ENCODE measurements at places on chromosomes 3 and 15.

GRCh38 chr15:77107068-77107467 lies 36.2 kb upstream of the TSPAN3 start:
- no peaks in the 10 kb centered on the region for H3K36me3 ChIP-seq
- H3K4me3 ChIP-seq: no peak overlapping the region
- no peaks in the 10 kb centered on the region for H3K27me3 ChIP-seq
- no peak for DNase-seq
- no peaks in the 10 kb centered on the region for H3K4me1 ChIP-seq

DNA sequence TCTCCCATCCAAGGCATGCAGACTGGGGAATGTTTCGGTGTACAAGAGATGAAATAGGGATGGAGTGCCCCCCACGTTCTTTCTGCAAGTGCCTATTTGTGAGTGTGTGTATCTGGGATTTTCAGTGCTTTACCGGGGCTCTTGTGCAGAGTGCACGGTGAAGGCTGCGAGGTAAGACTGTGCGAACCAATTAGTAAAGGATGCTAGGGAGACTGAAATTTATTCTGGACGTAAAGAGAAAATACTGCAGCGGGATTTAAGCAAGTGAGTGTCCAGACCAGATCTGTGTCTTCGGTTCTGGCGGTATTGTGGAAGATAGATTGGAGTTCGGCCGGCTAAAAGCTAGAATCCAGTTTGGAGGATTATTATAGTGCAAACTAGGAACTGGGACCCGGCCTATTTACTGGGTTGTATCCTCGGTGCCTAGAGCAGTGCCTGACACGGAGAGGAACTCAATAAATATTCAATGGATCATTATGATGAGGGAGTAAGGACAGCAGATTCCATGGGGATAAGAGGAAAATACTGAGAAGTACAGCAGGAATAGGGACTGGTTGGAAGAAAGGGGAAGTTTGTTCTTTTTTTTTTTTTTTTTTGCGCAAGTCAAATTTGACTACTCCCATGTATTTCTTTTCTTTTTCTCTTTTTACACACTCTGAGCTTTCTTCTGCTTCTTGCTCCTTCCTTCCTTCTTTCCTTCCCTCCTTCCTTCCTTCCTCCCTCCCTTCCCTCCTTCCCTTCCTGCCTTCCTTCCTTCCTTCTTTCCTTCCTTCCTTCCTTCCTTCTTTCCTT lies 580 bp upstream of the MAGEF1 start:
- H3K36me3 ChIP-seq: peaks cover 26% of the 10 kb centered on the region
- H3K4me1 ChIP-seq: peaks cover 22% of the 10 kb centered on the region
- H3K27me3 ChIP-seq: no peaks in the 10 kb centered on the region
- DNase-seq: no peak
- H3K27ac ChIP-seq: peak overlapping the region; percentile 89

DNA sequence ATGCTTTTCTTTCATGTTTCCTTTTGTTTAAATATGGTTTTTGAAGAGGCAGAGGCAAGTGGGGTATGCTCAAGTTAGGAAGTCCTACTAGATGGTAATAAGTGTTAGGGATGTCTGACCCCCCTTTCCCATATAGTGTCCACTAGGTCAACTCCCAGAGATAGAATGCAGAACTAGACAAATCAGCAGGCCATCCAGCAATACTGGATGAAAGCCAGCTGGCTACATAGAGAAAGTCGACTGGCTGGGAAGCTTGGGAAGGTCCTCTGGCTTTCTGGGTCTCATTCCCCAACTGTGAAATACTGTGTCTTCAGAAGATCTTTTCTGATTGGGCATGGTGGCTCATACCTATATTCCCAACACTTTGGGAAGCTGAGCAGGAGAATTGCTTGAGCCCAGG lies 113.8 kb downstream of the SNRK start:
- no peaks in the 10 kb centered on the region for H3K36me3 ChIP-seq
- H3K27me3 ChIP-seq: no peaks in the 10 kb centered on the region
- peaks cover 3% of the 10 kb centered on the region for H3K4me1 ChIP-seq

GRCh38 chr3:32200490-32200889 lies 38.0 kb upstream of the CMTM8 start:
- no peak for DNase-seq
- H3K27ac ChIP-seq: no peak overlapping the region

DNA sequence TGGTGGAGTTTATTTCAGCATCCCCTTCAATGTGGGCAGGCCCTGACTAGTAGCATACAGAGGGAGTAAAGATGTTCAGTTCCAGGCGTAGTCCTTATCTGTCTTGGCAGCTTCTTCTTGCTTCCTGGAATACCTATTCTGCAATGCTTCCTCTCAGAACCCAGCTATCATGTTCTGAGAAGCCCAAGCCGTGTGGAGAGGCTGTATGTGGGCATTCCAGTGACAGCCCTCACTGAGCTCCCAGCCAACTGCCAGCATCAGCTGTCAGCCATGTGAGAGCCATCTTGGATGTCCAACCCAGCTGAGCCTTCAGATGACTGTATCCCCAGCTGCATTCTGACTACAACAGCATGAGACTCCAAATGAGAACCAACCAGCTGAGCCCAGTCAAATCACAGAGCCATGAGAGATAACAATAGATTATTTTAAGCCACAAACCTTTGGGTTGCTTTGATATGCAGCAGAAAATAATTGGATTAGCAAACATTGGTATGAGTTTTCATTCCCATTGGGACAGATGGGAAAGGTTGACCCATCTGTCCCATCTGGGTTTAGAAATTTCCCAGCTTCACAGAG lies 8.4 kb upstream of the CMTM7 start:
- H3K4me1 ChIP-seq: no peaks in the 10 kb centered on the region
- no peak for DNase-seq
- H3K27ac ChIP-seq: no peak overlapping the region
- no peaks in the 10 kb centered on the region for H3K36me3 ChIP-seq
- no peak overlapping the region for H3K4me3 ChIP-seq

- DNase-seq: no peak
- peaks cover 5% of the 10 kb centered on the region for H3K27me3 ChIP-seq
- H3K27ac ChIP-seq: no peak overlapping the region
Observed at GRCh38 chr3:124774327-124774718, 44.1 kb downstream of the UMPS start.

DNA sequence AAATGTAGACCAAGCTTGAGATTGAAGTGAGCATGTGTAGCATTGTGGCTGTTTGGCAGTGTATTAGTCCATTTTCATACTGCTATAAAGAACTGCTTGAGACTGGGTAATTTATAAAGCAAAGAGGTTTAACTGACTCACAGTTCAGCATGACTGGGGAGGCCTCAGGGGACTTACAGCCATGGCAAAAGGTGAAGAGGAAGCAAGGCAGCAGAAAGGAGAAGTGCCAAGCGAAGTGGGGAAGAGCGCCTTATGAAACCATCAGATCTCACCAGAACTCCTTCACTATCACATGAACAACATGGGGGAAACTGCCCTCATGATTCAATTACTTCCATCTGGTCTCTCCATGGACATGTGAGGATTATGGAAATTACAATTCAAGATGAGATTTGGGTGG lies 8.6 kb upstream of the CERS3 start:
- H3K27ac ChIP-seq: no peak overlapping the region
- no peaks in the 10 kb centered on the region for H3K36me3 ChIP-seq
- H3K27me3 ChIP-seq: no peaks in the 10 kb centered on the region
- no peaks in the 10 kb centered on the region for H3K4me1 ChIP-seq

GRCh38 chr15:69484837-69485236 lies 32.2 kb downstream of the RPLP1 start:
- H3K4me3 ChIP-seq: no peak overlapping the region
- H3K27ac ChIP-seq: no peak overlapping the region

- H3K36me3 ChIP-seq: peaks cover 32% of the 10 kb centered on the region
- H3K4me1 ChIP-seq: peaks cover 68% of the 10 kb centered on the region
- H3K4me3 ChIP-seq: no peak overlapping the region
- H3K27ac ChIP-seq: no peak overlapping the region
- no peaks in the 10 kb centered on the region for H3K27me3 ChIP-seq
Observed at GRCh38 chr15:66429546-66429945, 42.8 kb downstream of the MAP2K1 start.

- no peak overlapping the region for H3K4me3 ChIP-seq
- no peak for DNase-seq
- H3K27me3 ChIP-seq: no peaks in the 10 kb centered on the region
- H3K27ac ChIP-seq: no peak overlapping the region
- no peaks in the 10 kb centered on the region for H3K36me3 ChIP-seq
Observed at GRCh38 chr3:65020281-65021160, 332.7 kb upstream of the ADAMTS9 start.

DNA sequence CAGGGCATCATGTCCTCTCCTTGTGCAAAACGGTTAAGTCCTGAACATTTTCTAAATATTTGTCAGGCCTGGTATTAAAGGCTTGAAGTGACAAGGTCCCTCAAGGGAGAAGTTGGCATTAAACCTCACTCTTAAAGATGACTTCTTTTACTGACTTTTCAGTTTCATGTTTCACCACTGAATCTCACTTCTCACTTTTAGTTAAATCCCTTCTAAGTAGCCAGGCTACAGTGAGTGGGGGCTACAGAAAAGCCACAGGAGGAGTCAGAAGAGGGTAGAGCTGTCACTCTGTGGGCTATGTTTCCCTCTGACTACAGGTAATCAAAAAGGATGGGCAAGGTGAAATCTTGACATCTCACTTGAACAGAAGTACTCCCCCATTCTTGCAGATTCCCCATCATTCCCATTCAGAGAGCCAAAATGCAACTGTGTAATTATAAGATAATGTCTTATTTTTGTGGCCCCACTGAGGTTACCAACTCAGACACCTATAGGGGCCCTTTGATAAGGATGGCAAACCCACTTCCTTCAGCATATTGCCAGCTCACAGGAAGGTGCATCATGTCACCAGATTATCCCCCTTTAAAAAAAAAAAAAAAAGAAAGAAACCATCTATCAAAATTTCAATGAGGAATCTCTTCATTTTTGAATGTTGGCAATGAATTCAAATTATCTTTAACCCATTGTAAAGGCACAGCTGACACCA lies 790.1 kb upstream of the CFAP20DC start:
- no peak overlapping the region for H3K4me3 ChIP-seq
- H3K27ac ChIP-seq: peak overlapping the region; percentile 52
- H3K27me3 ChIP-seq: no peaks in the 10 kb centered on the region
- peaks cover 20% of the 10 kb centered on the region for H3K4me1 ChIP-seq

DNA sequence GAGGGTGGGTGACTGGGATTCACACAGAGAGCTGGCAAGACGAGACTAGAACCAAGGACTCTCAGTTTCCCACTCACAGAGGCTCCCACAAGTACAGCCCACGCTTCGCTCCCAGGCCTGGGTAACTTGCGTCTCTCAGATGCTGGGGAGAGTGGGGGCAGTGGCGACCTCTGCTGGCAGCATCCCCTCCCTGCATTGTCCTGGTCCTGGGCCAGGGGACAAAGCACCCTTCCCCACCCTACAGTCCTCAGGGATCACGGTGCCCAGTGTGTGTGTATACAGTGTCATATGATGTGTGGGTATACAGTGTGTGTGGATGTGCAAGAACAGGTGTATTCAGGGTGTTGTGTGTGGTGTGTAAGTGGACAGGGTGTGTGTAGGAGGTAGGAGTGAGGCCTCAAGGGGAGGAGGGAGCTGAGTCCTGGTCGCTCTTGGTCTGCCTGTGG lies 12.8 kb downstream of the VILL start:
- no peak overlapping the region for H3K4me3 ChIP-seq
- DNase-seq: peak; percentile 82
- H3K4me1 ChIP-seq: peaks cover 27% of the 10 kb centered on the region
- peaks cover 20% of the 10 kb centered on the region for H3K36me3 ChIP-seq
- H3K27me3 ChIP-seq: no peaks in the 10 kb centered on the region

GRCh38 chr3:16928386-16929132 lies 43.8 kb downstream of the PLCL2 start:
- no peaks in the 10 kb centered on the region for H3K27me3 ChIP-seq
- peaks cover 70% of the 10 kb centered on the region for H3K4me1 ChIP-seq
- no peak overlapping the region for H3K27ac ChIP-seq
- H3K36me3 ChIP-seq: peaks cover 12% of the 10 kb centered on the region
- no peak overlapping the region for H3K4me3 ChIP-seq

- DNase-seq: no peak
- no peak overlapping the region for H3K4me3 ChIP-seq
- H3K27me3 ChIP-seq: no peaks in the 10 kb centered on the region
- H3K36me3 ChIP-seq: no peaks in the 10 kb centered on the region
- peaks cover 12% of the 10 kb centered on the region for H3K4me1 ChIP-seq
Observed at GRCh38 chr3:97880267-97880666, 58.5 kb downstream of the CRYBG3 start.

DNA sequence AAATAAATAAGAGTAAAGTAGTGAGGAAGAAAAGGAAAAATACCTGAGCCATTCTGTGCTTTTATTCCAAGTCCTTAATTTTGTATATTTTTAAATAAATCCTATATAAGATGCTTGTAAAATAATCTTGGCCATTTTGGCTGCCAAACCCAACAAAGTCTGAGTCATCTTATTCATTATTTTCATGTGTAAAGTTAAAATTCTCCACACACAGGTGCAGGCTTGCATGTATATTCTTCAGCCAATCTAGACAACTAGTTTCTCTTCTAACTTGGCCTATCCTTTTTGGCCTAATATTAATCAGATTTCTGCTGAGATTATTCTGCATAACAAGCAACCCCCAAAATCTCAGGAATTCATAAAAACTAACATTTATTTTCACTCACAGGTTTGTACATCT lies 189.8 kb upstream of the ATP11B start:
- no peaks in the 10 kb centered on the region for H3K36me3 ChIP-seq
- H3K27ac ChIP-seq: no peak overlapping the region
- peaks cover 6% of the 10 kb centered on the region for H3K27me3 ChIP-seq
- H3K4me3 ChIP-seq: no peak overlapping the region

DNA sequence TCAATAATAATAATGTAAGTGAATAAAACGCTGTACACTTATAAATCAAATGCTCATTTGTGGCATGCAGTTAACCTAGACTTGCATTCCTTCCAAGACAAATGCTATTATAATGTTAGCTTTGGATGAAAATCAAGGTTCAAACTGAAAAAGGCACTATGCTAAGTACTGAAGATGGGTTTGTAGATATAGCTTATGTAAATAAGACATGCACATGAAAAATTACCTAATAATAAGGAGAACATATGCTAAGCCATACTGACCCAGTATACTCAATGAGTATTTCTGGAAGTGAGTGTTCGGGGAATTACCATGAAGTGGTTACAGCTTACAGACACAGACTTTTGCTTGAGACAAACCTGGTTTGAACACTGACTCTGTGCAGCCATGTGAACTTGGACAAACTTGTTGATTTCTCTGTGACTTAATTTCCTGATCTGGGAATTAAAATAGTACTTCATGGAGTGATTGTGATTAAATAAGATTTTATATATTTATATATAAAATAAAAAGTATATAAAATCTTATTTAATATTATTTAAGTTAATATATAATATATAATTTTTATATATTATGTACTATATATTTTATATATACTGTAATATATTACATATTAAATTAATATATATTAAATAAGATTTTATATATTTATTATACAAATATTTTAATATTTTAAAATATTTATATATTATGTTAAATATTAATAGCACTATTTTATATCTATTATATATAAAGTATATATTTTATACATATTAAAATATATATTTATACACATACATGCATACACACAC lies 159.2 kb downstream of the ZPLD1 start:
- no peak for DNase-seq
- no peak overlapping the region for H3K4me3 ChIP-seq
- peaks cover 6% of the 10 kb centered on the region for H3K27me3 ChIP-seq
- H3K36me3 ChIP-seq: no peaks in the 10 kb centered on the region

- peaks cover 13% of the 10 kb centered on the region for H3K27me3 ChIP-seq
- DNase-seq: no peak
- H3K36me3 ChIP-seq: no peaks in the 10 kb centered on the region
- no peak overlapping the region for H3K4me3 ChIP-seq
- H3K27ac ChIP-seq: no peak overlapping the region
Observed at GRCh38 chr3:51873876-51874275, 1.5 kb downstream of the IQCF5 start.

GRCh38 chr15:72887376-72887775 lies 103.8 kb upstream of the ADPGK start:
- peaks cover 4% of the 10 kb centered on the region for H3K27me3 ChIP-seq
- H3K4me1 ChIP-seq: no peaks in the 10 kb centered on the region
- H3K27ac ChIP-seq: no peak overlapping the region
- no peak for DNase-seq
